ENCODE measurements at places on chromosomes 6 and 20.

DNA sequence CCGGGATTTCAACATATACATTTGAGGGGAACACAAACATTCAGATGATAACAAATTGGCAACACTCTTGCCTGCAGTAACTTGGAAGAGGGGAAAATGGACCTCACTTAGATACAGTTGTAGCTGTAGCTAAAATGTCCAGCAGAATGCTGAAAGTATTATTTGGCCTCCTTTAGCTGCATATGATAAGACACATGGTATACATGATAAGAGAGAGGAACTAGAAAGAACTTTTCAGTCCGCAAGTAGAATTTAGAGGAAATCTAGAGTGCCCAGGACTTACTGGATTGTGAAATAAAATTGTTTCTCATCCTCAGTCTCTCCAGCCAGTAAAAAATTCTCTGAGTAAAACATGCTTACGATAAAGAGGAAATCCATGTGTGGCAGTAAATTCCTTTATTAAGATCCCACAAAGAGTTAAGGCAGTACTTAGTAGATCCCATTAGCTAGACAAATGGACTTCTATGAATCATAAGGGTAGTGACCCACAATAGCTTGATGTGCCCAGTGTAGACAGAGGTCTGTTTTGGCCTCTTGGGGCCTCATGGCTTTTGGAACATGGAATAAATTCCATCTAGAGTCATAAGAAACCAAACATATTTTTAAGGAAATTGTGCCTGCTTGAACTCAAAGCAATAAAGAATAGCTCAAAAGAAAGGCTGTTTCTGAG lies 87.9 kb upstream of the RBM24 start:
- no peak for DNase-seq

DNA sequence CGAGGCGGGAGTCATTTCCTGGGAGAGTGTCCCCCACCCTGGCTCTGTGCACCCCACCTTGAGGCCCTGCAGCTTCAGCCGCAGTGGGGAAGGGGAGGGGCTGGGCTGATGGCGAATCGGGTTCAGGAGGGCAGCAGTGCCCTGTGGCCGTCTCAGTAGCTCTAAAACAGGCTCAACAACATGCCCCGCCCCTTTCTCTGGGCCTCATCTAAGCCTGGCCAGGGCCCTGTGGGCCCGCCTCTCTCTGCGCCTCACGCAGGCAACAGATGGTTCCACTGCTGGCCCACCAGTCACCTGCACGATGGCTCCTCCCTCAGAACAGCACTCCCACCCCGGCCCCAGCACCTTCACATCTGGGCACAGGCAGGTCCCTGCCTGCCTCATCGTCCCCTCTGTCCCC lies 30.2 kb downstream of the CHRNA4 start:
- no peak for DNase-seq

- no peak for DNase-seq
Observed at GRCh38 chr6:111761212-111761611, 112.0 kb downstream of the FYN start.

- DNase-seq = peak; percentile 81
Observed at GRCh38 chr20:3616250-3616649, 46.9 kb downstream of the GFRA4 start.

- no peak for DNase-seq
Observed at GRCh38 chr20:48105526-48105925, 320.2 kb upstream of the SULF2 start.

DNA sequence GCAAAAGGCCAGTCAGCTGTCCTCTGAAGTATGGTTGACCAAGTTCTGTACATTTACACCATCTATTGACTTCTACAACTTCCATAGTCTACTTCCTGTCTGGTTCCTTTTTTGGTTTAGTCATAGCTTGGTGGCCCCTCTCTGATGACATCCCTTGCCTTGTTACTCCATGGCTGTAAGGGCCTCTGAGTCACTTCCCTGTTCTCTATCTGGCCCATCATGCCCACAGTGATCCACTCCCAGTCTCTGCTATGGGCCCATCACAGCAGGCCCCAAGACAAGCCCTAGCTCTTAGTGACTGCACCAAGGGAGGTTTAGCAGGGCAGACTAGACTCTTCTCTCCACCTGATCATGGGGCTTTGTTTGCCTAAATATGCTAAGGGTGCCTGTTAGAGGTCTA lies 441.6 kb downstream of the HACE1 start:
- no peak for DNase-seq

- DNase-seq = peak; percentile 99
Observed at GRCh38 chr20:38217791-38218565, 42.6 kb downstream of the KIAA1755 start.

DNA sequence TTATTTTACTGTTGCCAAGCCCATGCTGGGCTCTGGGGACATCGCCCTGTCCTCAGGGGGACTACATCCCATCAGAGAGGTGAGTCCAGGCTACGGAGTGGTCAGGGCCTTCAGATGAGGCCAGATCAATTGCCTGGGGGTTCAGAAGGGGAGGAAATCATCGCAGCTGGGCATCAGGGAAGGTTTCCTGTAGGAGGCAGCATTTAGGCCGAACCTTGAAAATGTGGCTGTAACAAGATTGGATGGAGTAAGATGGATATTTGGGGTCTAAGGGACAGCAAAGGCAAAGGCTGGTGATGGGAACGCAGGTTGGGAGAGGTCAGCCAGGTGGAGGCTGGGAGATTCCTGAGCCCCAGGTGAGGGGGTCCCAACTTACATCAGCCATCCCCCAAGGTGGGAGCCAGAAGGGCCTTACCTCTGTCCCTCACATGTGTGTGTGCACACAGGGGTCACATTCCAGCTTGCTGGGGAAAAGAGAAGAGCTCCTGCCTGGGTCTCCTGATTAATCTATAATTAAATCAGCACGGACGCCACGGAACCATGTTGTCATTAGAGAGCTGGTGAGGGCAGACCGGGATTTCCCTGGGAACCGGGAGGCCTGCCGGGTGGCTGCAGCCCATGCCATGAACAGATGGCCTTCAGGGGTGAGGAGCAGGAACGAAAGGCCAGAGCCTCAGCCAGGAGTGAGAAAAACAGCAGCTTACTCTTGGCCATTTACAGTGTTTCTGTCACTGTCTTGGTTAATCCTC lies 30.5 kb upstream of the DLGAP4 start:
- no peak for DNase-seq

DNA sequence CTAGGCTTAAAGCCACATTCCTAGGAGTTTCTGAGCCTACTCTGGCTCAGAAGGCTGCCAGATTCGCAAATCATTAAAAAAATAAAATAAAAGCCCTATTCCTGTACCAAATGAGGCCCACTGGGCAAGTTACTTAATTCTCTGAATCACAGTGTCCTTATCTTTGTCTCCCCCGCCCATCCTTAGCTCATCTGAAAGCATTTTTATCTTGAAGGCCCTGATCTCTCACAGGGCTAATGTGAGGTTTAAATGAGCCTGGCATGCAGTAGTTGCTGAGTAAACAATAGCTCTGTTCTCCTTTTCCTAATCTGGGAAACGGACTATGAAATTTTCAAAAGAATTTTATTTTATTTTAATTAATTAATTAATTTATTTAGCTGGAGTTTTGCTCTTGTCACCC lies 2.1 kb upstream of the ZBTB12 start:
- no peak for DNase-seq

- no peak for DNase-seq
Observed at GRCh38 chr6:117072134-117072533, 193.2 kb upstream of the VGLL2 start.

DNA sequence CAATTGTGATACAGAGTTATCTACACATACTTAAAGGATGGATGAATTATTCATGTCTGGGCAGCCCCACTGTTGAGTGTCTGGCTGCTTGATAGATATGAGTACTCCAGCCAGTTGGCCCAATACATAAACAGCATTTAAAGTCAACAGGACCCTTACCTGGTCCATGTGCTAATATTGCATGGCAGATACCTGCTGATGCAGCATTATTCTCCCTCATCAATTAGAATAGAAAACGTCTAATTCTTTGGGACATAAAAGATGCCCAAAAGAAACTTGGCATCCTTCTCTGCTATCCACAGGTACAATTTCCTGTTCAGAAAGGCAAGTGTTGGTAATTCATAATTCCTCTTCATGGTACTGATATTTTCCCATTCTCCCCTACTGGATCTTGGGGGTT lies 550.8 kb downstream of the TFAP2B start:
- no peak for DNase-seq

GRCh38 chr6:54096811-54097210 lies 14.4 kb upstream of the MLIP start:
- DNase-seq = no peak

GRCh38 chr6:3390698-3391097 lies 66.2 kb downstream of the SLC22A23 start:
- DNase-seq = peak; percentile 94

DNA sequence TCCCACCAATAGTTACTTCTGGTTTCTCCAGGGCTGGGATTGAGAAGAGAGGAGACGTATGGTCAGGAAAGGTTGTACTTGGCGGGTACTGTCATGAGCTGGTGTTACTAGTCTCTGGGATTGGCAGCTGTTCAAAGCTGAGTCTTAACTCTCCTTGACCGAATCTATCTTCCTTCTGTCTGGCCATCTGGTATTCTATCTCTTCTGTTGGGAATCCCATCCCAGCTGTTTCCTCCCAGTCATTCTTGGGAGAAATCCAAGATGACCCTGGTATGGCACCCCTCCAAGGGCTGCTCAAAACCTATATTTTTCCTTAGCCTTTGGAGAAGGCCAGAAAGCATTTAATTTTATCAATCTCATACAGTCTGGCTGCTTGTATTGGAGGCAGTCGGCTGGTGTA lies 287.0 kb upstream of the CHD6 start:
- DNase-seq = no peak

DNA sequence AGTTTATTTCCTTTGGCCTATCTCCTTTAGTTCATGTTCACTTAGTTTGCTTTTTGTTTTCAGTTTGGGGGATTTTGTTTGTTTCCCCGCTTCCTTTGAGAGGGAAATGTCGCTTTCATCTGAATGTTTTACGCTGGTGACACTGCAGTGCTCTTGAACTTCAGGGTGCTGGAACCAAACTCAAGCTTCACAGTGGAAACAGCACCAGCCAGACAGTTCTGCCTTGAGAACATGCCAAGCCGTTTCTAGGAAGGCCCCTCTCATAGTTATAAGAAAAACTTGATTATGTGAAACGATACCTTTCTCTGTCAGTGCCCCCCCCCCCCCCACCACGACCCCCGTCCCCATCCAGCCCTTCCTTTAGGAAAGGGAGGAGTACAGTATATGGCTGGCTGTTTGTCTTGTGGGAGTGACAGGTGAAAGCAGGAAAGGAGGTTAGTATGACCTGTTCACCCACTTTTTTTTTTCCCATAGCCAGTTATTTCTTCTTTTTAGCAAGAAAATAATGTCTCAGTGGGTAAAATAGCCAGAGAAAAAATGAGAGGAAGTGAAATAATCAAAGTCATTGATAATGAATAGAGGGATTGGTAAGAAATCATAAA lies 130.1 kb downstream of the LRRC1 start:
- no peak for DNase-seq

- no peak for DNase-seq
Observed at GRCh38 chr20:846894-847278, 13.4 kb downstream of the FAM110A start.

- peak; percentile 85 for DNase-seq
Observed at GRCh38 chr6:140660295-140660694, 1285.8 kb upstream of the CITED2 start.
